Mesenchymal stem cell (in vitro differentiated cells and primary cell): ENCODE measurements at places on chromosomes 16 and 17.

- no peak for DNase-seq
Measured at GRCh38 chr16:47634126-47634525, 173.0 kb downstream of the PHKB start.

GRCh38 chr17:44905006-44906000 is 6.1 kb upstream of the EFTUD2 start:
- DNase-seq, result no peak

DNA sequence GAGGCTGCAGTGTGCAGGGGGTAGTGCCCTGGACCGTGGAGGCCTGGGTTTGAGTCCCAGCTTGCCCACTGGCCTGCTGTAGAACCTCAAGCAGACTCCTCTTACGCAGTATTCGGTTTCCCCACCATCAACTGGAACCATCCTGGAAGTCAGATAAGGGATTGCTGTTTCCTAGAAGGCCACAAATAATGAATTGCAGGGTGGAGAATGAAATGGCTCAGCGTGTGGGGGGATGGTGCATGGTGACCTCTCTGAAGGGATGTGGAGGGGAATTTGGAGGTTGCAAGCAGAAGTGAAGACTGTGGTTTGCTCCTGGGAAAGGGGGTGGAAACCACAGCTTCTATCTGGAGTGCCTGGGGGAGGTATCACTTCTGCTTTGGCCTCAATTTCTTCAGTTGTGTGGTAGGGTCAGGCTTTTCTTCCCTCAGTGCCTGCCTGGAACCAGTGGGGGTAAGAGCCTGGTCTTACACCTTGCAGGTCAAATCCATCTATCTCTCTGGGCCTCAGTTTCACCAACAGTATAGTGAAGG is 1.7 kb downstream of the ADGRG5 start:
- DNase-seq, result no peak

DNA sequence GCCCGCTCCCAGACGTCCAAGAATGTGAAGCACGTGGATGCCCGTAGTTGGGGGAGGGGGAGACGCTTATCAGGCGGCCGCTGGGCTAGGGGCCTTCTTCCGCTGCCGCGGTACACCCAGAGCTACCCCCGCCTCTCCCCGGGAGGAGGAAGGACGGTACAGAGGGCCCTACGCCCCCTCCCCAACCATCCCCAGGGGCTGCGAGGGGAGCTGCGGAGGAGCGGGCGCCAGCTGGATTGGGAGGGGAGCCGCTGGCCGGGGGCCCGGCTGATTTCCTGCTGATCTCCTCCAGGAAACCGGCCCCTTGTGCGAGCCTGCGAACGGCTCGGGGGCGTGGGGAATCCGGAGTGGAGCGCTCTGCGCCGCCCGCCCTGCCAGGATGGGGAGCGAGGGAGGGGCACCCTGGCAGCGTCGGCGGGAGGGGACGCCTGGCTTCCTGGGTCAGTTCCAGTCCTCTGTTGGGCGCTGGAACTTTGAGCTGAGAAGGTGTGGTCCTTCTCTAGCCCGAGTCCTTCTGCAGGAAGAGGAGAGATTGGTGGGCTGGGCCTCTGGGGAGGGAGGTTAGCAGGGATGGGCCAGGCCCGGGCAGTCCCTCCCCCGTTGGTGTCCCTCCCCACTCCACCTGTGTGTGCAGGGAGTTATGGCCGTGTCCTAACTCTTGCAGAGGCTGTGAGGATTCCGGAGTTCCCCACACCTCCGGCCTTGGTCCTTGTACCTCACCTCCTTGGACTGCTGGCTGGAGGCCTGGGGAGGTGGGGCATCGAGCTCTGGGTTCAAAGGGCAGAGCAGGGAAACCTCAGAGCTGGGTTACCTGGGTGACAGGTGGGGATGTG is 19.2 kb downstream of the GJD3 start:
- DNase-seq, result peak; percentile 55

GRCh38 chr16:50838885-50839284 is 97.0 kb downstream of the CYLD start:
- DNase-seq, result no peak
